Breast epithelium (tissue), 4 donors: ENCODE measurements at places on chromosomes 2 and 18. TPM values are rescaled to one million over a fixed set of nuclear protein-coding genes. Genes with fewer than 3 reads are reported as not detected.
A peak's percentile ranks its signal among the peaks of the same experiment; 100 is the strongest.

Gene ALKAL2
- 16.1 TPM for total RNA-seq

Gene PROKR1
- 0.80 TPM for total RNA-seq

Gene CCT4
- total RNA-seq: 119 TPM

Gene UCN
- total RNA-seq: 8.8 TPM

DNA sequence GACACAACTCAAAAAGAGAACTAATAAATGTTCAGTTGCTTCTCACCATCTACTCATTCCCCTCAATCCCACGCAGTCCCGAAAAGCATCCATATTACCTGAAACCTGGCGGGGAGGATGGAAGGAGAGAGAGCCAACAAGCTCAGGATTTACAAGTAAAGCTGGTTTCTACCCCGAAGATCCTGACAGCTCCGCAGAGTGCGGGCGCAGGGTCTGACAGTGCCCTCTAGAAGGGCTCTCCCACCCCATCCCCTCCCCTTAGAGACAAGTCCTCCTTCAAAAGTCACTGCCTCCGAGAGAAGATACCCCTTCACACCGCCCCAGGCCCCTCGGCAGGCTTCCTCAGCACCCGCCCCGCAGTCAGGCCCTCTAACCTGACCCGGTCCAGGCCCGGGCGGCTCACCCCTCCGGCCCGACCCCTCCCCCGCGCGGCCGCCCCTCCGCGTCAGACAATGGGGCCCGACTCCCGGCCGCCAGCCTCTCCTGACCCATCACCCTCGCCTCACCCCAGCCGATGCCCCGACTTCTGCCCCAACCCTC, 550 bp downstream of the RAB1A start:
- peak; percentile 50 for DNase-seq

- no peak for DNase-seq
Observed at GRCh38 chr2:219736209-219736608, 108.8 kb downstream of the SLC4A3 start.

DNA sequence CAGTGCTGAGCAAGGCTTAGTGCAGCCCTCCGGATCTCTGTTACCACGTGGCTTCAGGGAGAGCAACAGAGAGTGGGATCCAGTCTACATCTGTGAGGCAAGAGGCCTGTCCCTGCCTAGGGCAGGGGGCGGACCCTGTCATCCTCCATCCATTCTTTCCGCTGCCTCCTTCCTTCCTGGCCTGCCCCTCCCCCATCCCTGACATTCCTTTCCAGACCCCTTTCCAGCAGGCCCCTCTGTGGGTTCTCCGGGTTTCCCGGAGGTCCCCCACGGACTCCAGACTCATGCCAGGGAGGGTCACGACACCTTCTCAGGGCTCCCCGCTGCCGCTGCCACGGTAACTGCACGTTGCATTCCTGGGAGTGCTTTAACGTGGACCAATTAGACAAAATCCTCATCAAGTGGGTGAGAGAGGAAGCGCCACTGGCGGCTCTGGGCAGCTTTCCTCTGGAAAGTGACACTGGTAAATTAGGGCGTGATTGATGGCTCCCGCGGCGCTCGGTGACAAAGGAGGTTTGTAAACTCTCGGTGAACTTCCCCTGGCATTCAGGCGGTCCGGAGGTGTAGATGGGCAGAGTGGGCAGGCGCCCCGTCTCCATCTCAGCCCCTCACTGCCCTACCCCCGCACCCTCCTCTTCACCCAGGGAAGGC, 11.4 kb downstream of the ATOH8 start:
- no peak for DNase-seq

- DNase-seq: no peak
Observed at GRCh38 chr2:231037202-231037730, at the start of gene C2orf72. C2orf72 (plus strand) TSS chr2:231037523; CDS start chr2:231037566, 43 bp downstream.

DNA sequence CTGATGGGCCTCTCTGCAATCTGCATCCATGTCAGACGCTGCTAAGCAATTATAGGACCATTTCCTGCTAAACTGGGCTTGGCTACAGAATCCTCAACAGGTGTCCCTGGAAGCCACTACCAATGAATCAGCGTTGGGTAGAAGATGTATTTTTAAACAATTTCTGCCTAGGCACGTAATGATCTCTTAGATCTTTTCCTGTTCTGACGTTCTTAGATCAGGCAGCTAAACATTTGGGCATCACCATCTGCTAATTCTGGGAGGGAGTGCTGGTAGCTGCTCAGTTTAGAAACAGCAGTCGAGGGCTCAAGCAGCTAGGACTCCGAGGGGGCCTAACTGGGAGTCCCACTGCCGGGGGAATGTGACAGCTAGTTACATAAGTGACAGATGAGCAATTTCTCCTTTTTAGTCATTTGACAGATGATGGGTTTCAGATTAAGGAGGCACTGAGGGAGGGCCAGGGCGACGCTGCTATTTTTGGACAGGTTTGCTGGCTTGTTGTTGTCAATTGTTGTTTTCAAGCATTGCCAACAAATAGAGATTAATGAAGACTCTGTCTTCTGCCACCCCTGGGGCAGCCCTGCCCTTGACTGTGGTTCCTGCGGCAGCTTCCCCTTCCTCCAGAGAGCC, 92.7 kb downstream of the MRO start:
- DNase-seq: no peak

DNA sequence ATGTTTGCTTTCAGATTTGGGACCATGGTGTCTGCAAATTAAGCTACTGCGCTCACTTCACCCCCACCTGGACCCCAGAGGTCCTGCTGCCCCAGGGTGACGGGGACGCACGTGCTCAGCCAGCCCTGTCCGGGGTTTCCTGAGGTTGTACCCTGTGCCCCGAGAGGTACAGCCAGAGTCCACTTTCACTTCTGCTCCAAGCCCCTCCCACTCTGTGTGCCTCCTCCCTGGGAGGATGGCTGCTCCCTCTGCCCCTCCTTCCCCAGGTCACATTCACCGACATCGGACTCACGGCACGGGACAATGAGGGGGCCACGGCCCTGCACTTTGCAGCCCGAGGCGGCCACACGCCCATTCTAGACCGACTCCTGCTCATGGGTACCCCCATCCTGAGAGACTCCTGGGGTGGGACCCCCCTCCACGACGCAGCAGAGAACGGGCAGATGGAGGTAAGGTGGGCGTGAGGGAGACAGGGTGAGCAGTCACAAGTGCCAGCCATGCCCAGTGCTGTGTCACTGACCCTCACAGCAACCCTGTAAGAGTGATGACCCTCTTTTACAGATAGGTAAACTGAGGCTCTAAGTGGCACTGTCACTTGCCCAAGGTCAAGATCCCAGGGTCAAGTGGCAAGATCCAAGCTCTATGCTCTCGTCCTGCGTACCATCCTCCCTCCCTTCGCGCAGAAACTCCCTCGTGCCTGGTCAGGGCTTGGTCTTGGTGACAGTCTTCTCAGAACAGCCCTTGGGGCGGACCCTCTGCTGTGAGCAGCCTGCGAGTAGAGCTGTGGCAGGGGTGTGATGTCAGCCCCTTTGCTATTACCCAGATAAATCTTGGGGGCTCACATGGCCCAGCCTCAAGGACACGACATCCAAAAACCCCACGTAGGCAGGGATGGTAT, 7.6 kb downstream of the ESPNL start:
- DNase-seq: no peak

GRCh38 chr2:104041351-104041750, 812.6 kb upstream of the POU3F3 start:
- DNase-seq: no peak

DNA sequence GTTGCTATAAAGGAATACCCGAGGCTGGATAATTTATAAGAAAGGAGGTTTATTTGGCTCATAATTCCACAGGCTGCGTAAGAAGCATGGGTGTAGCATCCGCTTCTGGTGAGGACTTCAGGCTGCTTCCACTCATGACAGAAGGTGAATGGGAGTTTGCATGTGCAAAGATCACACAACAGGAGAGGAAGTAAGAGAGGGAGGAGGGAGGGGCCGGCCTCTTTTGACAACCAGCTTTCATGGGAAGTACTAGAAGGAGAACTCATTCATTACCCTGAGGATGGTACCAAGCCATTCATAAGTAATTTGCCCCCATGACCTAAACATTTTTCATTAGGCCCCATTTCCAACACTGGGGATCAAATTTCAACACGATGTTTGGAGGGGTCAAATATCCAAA, 386.8 kb upstream of the NETO1 start:
- DNase-seq: no peak
